ENCODE measurements at places on chromosomes 12 and 14.

DNA sequence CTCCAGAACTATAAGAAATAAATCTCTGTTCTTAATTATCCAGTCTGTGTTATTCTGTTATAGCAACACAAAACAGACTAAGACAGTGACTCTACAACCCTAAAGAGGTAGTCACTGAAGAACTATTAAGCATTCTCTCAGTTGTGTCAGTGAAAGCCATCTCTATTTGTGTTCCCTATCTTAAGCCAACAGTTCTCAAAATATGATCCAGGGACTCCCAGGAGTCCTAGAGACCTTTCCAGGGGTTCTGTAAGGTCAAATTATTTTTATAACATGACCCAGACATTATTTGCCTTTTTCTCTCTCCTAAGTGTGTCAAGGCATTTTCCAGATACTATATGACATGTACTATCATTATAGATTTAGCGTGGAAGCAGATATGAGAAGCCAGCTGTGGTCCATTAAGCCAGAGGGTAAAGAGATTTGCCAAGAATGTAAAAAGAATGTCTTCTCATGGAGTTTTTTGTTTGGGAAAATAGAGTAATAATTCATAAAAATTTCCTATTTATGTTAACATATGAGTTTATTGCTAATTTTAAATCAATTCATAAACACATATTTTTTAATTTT lies 315.8 kb downstream of the RGS6 start:
- no peak for DNase-seq

- DNase-seq, result peak; percentile 43
Observed at GRCh38 chr12:68451261-68452077, 119.3 kb upstream of the MDM1 start.

DNA sequence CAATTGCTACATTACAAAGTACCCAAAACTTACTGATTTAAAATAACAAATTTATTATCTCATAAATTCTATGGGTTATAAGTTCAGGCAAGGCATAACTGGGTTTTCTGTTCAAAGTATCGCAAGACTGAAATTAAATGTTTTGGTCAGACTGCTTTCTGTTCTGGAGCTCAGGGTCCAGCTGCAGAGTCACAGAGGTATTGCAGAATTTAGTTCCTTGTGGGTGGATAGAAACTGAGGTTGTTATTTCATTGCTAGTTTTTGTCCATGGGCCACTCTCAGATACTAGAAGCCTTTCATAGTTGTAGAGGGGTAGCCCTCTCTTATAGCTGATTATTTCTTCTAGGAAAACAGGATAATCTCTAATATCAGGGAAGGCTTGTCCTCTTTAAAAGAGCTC lies 467.9 kb downstream of the TRHDE start:
- DNase-seq, result no peak

- no peak for DNase-seq
Observed at GRCh38 chr14:63296060-63296563, 22.6 kb downstream of the GPHB5 start.

DNA sequence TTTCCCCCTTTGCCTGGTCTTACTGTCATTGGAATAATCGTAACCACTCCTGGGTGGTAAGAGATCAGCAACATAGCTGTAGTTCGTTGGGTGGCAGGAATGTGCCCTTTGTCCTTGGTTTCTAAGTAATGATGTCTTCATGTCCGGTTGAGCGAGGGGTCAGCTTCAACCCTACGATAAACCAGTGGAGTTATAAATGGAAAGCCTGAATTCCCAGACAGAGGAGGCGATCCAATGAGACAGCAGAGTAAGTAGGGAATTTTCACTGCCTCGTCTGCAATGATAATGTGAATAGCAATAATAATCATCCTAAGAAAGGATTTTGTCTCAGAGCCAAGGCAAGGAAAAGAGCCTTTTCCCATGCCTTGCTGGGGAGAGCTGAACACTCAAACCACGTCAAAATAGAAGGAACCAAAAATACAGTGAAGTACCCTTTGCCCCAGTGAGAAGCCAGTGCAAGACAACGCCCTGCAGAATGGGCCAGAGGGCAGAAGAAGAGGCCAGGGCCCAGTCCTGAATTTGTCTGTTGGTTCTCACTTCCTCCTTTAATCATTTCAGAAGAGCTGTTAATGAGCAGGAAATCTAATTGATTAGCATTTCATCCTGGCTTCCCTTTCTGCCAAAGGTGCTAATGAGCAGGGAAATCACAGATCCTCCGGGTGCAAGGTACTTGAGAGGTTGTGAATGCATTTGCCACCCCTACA lies 330.7 kb downstream of the CACNA1C start:
- DNase-seq, result no peak

GRCh38 chr12:116896411-116896924 lies 14.3 kb upstream of the FBXW8 start:
- no peak for DNase-seq

DNA sequence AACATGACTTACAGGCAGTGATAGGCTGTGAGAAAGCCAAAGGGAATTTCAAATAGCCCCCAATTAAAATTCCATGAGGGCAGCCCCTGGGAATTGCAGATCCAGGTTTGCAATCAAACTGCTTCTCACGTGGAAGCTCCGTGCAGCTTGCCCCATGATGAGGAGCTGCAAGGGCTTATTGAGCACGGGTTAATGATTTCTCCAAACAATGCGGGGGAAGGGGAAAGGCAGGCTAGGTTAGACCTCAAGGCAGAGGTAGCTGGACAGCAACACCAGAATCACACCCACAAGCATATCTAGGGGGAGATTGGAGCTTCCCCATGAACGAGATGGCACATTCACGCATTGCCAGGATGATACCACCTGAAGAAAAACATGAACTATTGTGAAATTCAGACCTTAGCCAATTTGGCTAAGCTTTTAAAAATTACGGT lies 5.0 kb upstream of the DUSP6 start:
- DNase-seq, result no peak

- peak; percentile 79 for DNase-seq
Observed at GRCh38 chr14:33839193-33840076, 111.4 kb downstream of the EGLN3 start.

- no peak for DNase-seq
Observed at GRCh38 chr12:91144053-91144452, 32.8 kb upstream of the LUM start.

DNA sequence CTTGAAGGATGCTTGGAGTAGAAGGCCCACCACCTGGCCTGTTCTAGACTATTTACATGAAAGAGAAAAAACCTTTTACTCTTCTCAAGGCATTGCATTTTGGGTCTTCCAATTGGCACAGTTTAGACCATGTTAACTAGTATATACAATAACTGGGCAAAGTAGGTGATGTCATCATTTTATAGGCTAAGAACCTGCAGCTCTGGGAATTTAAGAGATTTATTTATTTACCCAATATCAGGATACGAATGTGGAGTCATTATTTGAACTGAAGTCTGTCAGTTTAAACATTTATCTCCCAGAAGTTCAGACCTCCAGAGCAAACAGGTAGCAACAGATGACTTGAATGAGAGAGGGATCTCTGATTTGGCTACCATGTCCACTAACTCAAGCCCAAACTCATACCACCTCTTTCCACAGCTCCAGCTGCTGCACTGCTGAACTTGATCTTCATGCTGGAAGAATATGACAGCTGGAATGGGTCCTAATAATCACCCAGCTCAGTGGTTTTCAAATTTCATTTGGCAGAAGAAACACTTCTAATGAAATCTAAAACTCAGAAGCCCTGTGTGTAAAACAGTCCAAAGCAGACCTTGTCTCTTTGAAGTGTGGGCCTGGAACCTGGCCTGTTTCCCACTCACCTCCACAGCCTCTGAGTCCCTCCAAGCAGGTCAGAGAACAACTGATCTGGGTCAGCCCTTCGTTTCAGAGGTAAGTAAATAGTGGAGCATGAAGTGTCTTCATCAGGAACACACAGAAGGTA lies 179.2 kb downstream of the EMP1 start:
- DNase-seq, result no peak

DNA sequence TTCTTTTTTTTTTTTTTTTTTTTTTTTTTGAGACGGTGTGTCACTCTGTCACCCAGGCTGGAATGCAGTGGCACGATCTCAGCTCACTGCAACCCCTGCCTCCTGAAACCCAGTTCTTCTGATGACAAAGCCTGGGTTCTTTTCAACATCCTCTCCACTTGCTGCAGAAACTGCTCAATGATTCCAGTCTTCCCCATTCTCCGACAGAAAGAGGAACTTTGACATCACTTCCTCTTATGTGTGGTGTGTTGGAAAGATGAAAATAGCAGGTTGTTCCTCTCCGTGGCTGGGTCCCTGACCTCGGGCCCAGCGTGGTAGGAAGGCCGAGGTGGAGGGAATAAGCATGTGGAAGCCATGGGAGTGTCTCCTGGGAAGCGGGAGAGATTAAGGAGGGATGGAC lies 198.4 kb downstream of the PHETA1 start:
- peak; percentile 87 for DNase-seq

DNA sequence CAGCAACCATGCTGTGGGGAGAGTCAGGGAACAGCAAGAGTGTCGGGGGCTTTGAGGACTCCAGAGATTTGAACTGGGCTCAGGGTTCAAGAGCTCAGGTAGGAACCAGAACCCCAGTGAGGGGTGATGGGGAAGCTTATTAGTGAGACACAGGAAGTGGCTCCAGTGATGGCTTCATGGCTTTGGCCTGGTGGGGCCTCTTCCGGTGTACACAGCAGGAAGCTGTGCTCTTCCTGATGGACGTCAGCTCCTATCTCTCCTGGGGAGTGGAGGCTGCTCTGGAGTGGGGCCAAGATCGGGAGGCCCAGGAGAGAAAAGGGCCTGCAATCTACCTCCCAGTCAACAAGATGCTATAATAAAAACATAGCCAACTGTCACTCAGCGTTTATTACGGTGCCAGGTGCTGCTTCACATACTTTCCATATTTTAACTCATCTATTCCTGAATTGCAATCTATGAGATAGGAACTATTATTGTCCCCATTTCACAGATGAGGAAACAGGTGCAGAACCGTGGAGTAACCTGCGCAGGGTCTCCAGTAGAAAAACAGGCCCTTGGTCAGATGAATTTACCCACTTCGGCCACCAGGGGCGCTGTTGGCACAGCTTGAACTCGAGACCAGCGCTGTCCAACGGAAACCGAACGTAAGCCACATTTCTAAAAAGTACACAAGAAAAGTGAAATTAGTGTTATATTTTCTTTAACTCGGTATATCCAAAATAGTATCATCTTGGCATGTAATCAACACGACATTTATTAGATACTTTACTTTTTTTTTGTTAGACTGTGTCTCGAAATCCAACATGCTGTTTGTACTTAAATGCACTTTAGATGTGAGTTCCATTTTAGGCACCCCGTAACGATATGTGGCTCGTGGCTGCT lies 63.6 kb upstream of the DLK1 start:
- peak; percentile 85 for DNase-seq

- DNase-seq, result no peak
Observed at GRCh38 chr14:37116933-37117849, 55.2 kb downstream of the SLC25A21 start.

DNA sequence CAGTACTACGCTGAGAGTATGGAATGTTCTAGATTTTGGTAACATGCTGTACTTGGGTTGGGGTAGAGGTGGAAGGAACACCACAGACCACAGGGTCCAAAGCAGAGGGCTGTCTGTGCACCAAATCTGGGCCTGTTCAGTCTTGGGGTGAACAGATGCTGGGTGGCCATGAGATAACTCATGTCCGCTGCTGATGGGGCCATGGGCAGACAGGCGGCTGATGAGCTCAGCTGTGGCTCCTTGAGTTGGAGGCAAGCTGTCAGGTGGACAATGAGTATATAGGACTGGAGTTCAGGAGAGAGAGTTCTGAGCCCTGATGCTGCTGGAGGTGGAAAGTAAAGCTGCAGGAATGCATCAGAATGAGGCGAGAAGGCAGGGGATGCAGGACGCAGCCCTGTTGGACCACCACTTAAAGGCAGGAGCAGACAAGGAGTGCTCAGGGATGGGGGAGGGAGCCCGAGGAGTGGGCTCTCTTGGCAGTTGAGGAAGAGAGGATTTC lies 6.2 kb downstream of the SMIM41 start:
- no peak for DNase-seq

- DNase-seq, result no peak
Observed at GRCh38 chr12:46677749-46678148, 148.0 kb downstream of the SLC38A4 start.

DNA sequence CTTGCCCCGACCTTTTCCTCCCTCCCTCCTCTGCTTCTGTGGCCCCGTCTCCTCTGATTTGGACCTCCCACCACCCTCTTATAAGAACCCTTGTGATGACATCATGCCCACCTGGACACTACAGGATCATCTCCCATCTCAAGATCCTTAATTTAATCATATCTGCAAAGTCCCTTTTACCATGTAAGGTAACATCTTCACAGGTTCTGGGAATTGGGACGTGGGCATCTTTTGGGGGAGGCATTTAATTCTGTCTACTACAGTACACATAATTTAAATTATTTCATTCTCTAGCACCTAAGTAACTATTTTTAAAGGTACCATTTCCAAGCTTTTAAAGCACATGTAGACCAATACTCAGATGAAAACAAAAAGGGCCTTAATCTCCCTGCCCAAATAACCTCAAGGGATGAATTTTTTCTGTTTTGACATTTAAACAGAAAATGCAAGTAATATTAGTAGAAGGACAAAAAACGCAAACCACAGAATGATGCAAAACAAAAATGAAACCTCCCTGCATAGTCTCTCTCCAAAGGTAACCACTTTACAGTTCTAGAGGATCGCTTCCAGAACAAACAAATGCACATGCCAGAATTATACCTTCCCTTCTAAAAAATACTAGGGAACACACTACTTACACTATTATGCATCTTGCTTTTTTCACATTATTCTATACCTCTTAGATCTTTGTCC lies 222.1 kb downstream of the AACS start:
- DNase-seq, result no peak

GRCh38 chr12:966724-967123 lies 17.2 kb upstream of the RAD52 start:
- peak; percentile 77 for DNase-seq

DNA sequence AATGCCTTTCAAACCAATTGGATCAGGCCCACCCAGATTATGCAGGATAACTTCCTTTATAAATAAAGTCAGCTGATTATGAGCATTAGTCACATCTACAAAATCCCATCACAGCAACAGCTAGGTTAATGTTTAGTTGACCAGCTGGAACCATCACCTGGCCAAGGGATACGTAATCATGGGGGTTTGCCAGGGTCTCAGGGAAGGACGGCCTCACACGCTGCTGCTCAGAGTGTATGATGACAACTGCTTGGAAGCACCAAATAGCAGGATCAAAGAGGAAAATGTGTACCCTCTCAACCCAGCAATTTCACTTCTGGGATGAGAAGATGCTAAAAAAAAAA lies 162.6 kb downstream of the SLC15A4 start:
- DNase-seq, result no peak

DNA sequence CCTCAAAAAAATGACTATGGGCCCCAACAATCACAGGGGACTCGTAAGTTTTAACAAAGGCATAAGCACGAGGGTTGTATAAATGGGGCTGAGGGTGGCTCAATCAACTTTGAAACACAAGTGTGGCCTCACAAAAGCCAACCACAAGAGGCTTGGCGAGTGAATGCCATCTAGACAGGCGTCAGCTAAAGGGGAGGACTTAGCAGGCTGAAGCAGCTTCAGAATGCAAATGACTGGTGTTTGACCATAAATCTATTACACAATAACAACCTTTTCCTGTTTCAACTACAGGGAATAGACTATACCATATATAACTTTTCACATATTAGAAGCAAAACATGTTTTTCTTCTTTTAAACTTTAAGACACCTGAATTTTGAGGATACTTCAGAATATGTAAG lies 777.9 kb downstream of the FSCB start:
- DNase-seq, result no peak

Measured in suppressor macrophage treated with lipopolysaccharide for 1 hour (primary cell).